ENCODE measurements at places on chromosomes 4 and X. TPM values are rescaled to one million over a fixed set of nuclear protein-coding genes. Genes with fewer than 3 reads are reported as not detected.

SLITRK4 gene
- 11.2 TPM for total RNA-seq

VCX3B gene
- total RNA-seq = not detected

SPANXB1 gene
- total RNA-seq = not detected

BANK1 gene
- total RNA-seq = 6.7 TPM

KLB gene
- total RNA-seq = 0.16 TPM

DAPP1 gene
- 19.6 TPM for total RNA-seq

PSAPL1 gene
- total RNA-seq = 0.05 TPM

HELT gene
- total RNA-seq = not detected

CENPVL3 gene
- total RNA-seq = 0.21 TPM

BRS3 gene
- total RNA-seq = not detected

SAGE1 gene
- not detected for total RNA-seq

PAGE2B gene
- not detected for total RNA-seq

ARFIP1 gene
- 64.6 TPM for total RNA-seq

PCSK1N gene
- total RNA-seq = 1.1 TPM

MAGEB10 gene
- not detected for total RNA-seq

TMPRSS11B gene
- not detected for total RNA-seq

CSN1S1 gene
- not detected for total RNA-seq

USP26 gene
- total RNA-seq = not detected

ANXA3 gene
- total RNA-seq = 29.1 TPM

BMPR1B gene
- 1.7 TPM for total RNA-seq

ASB11 gene
- total RNA-seq = 0.74 TPM

UGT2A1 gene
- not detected for total RNA-seq

SYTL5 gene
- total RNA-seq = 4.4 TPM

ZNF630 gene
- 9.5 TPM for total RNA-seq

GRID2 gene
- total RNA-seq = 26.1 TPM

HTR2C gene
- 3.4 TPM for total RNA-seq

RBM47 gene
- 18.6 TPM for total RNA-seq

CENPC gene
- 75.1 TPM for total RNA-seq

CCDC158 gene
- total RNA-seq = 2.3 TPM

TMSB15C gene
- total RNA-seq = 19.7 TPM

ASMT gene
- 0.32 TPM for total RNA-seq

TMSB15A gene
- 28.0 TPM for total RNA-seq

TAB3 gene
- 17.5 TPM for total RNA-seq

PDZD4 gene
- 6.6 TPM for total RNA-seq

TMPRSS11D gene
- total RNA-seq = not detected

MUC7 gene
- not detected for total RNA-seq

ESX1 gene
- not detected for total RNA-seq

BTC gene
- 11.5 TPM for total RNA-seq

ARR3 gene
- total RNA-seq = not detected

SMIM14 gene
- 45.2 TPM for total RNA-seq

HPGD gene
- 148 TPM for total RNA-seq

FRAS1 gene
- total RNA-seq = 20.5 TPM

VSIG4 gene
- total RNA-seq = 22.4 TPM

H2BW2 gene
- total RNA-seq = not detected

SMIM9 gene
- total RNA-seq = not detected

GLOD5 gene
- total RNA-seq = not detected

ARMCX2 gene
- 76.9 TPM for total RNA-seq

LEF1 gene
- total RNA-seq = 9.5 TPM

HAND2 gene
- 14.5 TPM for total RNA-seq
